HL-60 (cell line): ENCODE measurements at places on chromosomes 3 and 15.
A peak's percentile ranks its signal among the peaks of the same experiment; 100 is the strongest.

DNA sequence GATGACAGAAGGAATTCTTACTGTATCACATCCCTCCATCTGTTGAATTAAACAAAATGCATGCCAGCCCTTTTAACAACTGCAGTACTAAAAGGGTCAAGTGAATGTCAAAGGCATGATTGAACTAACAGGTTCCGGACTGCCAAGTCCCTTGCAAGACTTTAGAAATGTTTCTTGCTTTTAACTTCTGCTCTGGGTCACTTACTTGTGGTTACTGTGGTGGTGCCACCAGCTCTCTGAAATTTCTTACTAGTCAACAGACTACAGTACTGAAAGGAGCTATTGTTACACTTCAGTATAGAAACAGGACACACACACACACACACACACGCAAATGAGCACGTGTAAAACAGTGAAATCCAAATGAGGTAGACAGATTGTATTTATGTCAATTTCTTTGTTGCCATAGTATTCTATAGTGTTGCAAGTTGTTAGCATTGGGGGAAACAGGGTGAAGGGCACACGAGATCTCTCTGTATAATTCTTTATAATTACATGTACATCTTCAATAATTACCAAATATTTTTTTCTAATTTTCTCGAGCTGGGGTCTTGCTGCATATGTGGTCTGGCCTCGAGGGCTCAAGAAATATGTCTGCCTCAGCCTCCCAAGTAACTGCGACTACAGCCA lies 79.9 kb upstream of the SLC25A26 start:
- DNase-seq: no peak

DNA sequence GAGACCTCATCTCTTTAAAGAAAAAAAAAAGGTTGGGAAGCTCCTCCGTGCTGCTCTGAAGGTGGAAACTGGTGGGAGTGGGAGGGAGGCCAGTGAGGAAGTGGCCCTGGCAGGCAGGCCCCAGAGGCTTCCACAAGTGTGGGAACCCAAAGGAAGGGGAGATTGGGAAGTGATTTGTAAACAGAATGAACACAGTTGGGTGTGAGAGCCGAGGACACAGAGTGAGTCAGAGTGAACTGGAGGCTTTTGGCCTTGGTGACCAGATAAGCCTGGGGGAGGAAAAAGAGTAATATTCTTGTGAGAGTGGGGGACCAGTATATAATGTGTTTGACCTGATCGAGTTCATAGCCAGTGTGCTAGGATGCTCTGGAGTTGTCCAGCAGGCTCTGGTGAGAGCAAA lies 23.0 kb downstream of the MKRN2 start:
- DNase-seq: no peak

- DNase-seq: no peak
Measured at GRCh38 chr3:127858937-127859336, 36.6 kb upstream of the MGLL start.

- no peak for DNase-seq
Measured at GRCh38 chr3:7190095-7190494, 329.2 kb downstream of the GRM7 start.

DNA sequence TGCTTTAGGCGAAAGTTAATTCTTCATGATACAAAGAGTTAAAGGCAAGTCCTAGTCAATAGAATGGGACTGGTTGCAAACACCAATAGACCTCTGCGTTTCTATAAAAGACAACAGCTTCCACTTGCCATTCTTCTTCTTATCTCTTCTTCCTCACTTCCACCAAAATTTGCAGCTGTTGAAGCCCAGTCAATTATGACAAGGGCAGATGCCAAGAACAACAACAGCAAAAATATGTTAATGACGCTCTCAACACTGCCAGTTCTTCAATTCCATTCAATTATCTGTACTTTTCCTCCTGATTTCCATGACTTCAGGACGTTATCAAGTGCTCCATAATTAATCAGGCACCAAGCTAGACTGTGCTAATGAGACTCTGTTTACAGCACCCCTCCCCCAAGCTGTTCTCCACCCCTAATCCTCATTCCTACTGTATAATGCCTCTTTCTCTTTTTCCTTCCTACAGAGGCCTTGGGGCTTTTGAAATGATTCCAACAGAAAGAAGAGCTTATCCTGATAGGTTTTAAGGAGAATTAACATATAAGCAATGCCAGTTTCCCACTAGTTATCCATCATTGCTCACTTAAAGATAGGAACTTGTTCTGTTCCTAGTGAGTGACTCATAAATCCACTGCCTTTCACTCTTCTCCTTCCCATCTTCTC lies 1160.5 kb downstream of the IGSF11 start:
- no peak for DNase-seq

DNA sequence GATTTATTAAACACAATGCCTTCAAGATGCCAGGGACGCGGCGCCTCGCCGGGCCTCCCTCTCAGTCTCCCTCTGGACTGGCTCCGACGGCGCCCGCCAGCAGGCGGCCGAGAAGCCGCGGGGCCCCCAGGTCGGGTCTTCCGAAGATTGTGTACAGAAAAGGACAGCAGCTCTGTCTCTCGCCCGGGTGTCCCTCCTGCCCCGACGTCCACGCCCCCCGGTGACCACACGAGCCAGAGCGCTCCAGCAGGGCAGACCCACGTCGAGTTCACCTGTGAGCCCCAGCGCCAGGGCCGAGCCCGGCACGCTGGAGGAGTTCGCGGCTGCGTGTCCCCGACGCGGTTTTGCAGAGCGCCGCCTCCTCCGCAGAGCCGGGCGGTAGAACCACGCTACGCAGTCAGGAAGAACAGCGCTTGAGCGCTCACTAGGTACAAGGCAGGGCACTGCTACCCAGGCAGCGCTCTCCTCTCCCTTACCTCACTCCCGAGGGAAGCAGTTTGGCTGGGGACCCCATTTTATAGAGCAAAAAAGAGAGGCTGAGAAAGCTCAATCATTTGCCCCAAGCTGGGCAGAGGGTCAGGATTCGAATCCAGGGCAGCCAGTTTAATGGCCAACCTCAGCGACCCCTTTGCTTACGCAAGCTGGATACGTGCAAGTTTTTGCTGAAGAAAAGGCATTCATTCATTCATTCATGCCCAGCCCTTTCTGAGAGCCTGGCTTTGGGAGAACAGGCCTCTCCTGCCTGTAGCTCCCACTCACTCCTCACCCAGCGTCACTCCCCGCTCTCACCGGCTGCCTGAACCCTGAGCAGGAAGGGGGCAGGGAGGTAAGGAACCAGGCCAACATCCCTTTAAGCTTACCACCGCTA lies 3.0 kb upstream of the TLE3 start:
- peak; percentile 60 for DNase-seq

GRCh38 chr15:67051088-67052045 lies 14.0 kb upstream of the SMAD3 start:
- no peak for DNase-seq

GRCh38 chr3:72191209-72191960 lies 406.4 kb upstream of the PROK2 start:
- peak; percentile 41 for DNase-seq

DNA sequence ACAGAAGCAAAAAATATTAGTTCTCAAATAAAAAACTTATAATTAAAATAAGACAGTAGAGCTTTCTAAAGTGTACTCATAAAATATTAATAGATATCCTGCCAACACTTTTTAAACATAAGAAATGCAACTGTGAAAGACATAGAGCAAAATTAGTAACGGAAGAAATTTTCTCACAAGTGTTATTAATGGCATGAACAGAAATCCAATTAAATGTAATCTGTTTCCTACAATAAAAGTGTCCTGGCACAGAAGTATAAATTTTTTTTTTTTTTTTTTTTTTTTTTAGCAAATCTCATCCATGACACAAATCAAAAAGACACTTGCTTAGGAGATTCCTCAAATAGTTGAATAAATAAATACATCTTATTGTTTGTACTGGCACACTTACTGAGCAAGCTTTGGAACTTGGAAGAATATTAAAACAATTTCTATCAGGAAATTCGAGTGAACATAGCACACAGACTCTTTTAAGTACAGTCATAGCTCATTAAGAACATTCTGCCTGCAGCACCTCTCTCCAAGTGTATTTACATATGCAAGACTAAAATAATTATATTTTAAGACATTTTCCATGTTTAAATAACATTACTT lies 227.2 kb upstream of the ROBO2 start:
- DNase-seq: no peak

DNA sequence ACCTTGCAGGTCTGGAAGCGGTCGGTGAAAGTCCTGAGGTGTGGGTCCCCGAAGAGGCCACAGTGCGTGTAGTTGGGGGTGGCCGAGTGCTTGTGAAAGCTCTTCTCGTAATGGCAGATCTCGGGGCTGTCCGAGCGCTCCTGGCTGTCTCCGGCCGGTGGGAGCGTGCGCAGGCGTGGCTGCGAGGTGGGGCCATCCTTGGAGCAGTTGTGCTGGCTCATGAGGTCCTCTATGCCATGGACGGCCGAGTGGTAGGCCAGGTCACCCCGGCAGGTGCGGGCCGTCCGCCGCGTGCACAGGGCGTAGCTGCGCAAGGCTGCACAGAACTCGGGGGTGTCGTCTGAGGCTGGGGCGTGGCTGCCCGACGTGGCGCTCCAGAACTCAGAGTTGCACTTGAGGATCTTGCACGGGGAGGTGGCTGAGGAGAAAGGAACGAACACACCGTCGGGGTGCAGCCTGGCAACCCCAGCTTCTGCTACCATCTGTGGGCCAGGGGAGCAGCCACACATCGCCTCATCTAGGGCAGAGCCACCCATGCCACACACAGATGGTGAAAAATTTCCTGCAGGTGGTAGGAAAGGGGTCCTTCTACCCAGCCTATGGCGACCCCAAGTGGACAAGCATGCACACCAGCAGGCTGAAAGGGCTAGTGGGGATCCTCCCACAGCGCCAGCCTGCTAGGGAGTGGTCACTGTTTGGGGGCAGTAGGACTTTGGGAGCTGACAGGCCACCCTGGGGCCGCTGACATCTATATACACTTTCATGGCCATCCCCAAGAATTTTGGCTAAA lies 36.7 kb downstream of the RGMA start:
- peak; percentile 34 for DNase-seq

GRCh38 chr3:9468460-9468859 lies 71.0 kb downstream of the SETD5 start:
- DNase-seq: no peak

GRCh38 chr15:95816591-95816990 lies 513.9 kb upstream of the NR2F2 start:
- no peak for DNase-seq

DNA sequence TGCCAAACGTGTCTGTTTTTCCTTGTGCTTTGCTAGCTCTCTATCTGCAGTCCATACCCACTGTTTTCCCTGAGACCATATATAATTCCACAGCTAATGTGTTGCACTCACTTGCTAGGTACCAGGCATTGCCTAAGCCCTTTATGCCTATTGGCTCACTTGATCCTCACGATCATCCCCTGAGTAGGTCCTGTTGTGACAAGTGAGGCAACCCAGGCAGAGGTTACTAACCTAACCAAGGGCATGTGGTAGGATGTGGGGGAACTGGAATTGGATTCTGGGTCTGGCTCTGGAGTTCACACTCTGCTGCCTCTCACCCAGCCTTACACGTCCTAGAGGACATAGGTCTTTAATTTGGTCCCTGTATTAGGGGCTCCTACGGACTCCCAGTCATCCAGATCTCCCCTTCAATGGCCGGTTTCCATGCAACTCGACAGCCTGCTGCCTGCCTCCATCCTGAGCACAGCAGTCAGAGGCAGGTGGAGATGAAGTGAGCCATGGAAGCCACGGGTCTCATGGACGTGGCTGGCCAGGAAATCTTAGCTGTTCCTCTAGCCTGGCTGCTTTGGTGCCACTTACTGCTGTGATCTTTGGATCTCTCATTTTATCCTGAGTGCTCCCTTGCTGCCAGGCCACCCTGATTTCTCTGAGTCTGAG lies 38.9 kb upstream of the MYZAP start:
- DNase-seq: no peak

GRCh38 chr15:47932261-47932660 lies 188.5 kb upstream of the SLC24A5 start:
- DNase-seq: no peak

DNA sequence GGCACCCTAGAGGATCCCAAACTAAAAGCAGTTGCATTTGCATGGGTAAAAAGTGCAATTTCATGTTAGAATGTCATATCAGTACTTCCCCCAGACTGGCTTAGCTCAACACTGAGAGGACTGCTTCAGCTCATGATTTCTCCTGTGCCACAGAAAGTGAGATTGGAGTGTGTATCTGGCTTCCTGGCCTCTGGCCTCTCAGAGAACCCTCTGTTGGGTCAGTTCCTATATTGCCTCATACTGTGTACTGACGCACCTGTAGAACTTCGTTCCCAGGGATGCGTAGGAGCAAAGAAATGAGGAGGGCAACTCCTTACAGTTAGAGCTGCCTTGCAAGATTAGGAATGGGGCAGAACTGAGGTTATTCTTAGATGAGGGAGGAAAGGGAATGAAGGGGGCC lies 340.8 kb downstream of the TIGIT start:
- DNase-seq: no peak

DNA sequence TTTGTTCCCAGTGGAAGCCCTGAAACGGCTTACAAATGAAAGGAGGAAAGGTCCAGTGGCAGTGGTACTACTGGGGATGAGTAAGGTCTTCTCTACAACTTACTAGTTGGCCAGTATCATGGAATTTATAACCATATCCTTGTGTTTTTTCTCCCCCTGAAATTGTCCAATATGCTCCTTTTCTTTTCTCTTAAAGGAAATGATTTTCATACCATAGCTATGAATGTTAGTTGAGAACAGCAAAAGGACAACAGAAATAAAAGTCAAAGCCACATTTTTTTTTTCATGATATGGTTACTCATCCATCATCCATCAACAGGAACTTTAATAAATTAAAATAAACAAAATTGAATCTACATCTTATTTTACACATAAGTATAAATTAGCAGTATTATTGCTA lies 450.4 kb downstream of the MFSD1 start:
- DNase-seq: no peak

- no peak for DNase-seq
Measured at GRCh38 chr3:50978991-50979667, 304.4 kb downstream of the DOCK3 start.

DNA sequence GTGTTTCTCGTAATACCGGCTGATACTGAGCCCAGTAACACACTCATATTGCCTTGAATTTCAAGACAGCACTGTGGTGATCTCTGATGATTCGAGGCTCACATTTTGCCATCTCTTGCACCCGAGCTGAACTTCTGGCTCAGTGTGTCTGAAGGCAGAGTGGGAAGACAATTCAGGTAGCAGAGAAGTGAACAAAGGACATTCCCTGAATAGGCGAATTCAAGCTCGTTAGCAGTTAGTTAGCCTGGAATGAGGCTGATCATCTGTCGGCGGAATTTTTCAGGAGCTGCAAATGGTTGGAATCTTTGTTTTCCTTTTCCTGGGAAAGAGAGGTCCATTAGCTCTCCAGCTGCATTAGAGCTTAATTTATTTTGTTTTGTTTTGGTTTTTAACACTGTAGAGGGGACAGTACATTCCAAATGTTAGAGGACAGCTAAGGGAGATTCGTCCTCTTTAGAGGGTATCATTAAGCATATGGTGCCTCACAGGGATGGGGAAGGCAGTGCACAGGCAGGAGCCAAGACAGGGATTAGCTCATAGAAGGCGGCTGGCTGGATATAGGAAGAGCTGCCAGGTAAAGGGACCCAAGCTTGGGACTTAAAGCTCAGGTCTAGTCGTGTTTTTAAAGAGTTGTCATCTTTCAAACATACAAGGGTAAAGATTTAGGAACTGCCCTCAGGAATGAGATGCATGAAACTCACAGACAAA lies 119.7 kb upstream of the DLG1 start:
- no peak for DNase-seq
